ENCODE measurements at places on chromosomes 7 and 10. TPM values are rescaled to one million over a fixed set of nuclear protein-coding genes. Genes with fewer than 3 reads are reported as not detected.
A peak's percentile ranks its signal among the peaks of the same experiment; 100 is the strongest.

- no peak for DNase-seq
- peaks cover 11% of the 10 kb centered on the region for H3K27me3 ChIP-seq
- H3K4me3 ChIP-seq, result no peak overlapping the region
Observed at GRCh38 chr7:36109013-36109627, 43.9 kb upstream of the EEPD1 start.

DNA sequence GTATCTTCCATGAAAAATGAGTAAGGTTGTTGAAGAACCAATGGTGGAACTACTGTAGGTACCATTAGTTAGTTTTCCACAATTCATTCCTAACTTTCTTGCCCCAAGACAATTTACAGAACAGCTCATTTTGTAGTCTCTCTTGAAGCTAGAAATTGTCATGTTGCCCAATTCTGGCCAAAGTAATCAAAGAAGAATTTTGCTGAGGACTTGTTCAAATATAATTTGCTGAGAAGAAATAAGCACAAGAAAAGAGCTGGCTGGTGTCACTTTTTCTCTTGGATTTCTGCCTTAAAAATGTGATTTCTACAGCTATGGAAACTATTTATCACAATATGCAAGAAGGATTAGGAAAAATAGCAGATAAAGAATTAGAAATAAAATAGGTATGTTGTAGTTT lies 199.2 kb upstream of the SEMA3A start:
- no peak for DNase-seq
- H3K4me3 ChIP-seq, result no peak overlapping the region
- no peak overlapping the region for H3K27ac ChIP-seq
- no peaks in the 10 kb centered on the region for H3K36me3 ChIP-seq
- peaks cover 2% of the 10 kb centered on the region for H3K4me1 ChIP-seq
- H3K27me3 ChIP-seq, result no peaks in the 10 kb centered on the region

- H3K27ac ChIP-seq, result no peak overlapping the region
- no peak for DNase-seq
- peaks cover 12% of the 10 kb centered on the region for H3K27me3 ChIP-seq
- H3K4me3 ChIP-seq, result no peak overlapping the region
- peaks cover 6% of the 10 kb centered on the region for H3K4me1 ChIP-seq
Observed at GRCh38 chr7:154917808-154918160, 85.1 kb downstream of the PAXIP1 start.

DNA sequence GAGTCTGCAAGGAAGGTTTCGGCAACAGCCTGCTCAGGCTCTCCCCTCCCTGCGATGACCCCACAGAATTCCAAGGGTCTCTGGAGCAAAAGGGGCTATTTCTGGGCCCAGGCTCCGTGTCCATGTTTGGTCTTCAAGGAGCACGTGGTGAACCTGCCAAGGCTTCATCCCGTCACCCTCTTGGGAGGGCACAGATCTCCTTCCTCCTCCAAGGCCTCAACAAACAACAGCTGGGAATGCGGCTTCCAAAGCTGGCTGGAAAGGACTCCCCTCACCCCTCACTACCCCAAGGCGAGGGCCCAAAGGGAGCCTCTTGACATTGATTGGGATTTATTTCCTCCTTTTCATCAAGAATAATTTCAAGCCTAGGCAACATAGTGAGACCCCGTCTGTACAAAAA lies 14.0 kb upstream of the KPNA7 start:
- no peaks in the 10 kb centered on the region for H3K27me3 ChIP-seq
- DNase-seq, result no peak
- no peak overlapping the region for H3K27ac ChIP-seq
- no peak overlapping the region for H3K4me3 ChIP-seq
- H3K36me3 ChIP-seq, result no peaks in the 10 kb centered on the region
- H3K4me1 ChIP-seq, result peaks cover 10% of the 10 kb centered on the region

DNA sequence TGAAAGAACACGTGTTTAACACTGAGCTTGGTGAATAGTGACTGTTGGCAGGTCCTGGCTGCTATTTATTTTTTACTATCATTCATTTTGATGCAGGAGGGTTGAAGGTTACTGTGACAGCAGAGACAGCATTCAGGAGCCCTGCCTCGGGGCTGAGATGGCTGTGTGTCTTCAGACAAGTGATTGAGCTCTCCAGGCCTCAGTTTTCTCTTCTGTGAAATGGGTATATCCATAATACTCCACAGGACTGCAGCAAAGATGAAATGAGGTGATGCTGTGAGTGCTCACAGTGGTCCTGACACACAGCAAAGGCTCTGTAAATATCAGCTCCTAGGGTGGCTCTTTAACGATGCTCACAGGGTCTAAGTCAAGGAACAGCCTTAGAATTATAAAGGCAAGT lies 295.2 kb downstream of the GFRA1 start:
- H3K4me1 ChIP-seq, result no peaks in the 10 kb centered on the region
- no peaks in the 10 kb centered on the region for H3K36me3 ChIP-seq
- H3K4me3 ChIP-seq, result no peak overlapping the region
- no peak overlapping the region for H3K27ac ChIP-seq
- DNase-seq, result no peak

DNA sequence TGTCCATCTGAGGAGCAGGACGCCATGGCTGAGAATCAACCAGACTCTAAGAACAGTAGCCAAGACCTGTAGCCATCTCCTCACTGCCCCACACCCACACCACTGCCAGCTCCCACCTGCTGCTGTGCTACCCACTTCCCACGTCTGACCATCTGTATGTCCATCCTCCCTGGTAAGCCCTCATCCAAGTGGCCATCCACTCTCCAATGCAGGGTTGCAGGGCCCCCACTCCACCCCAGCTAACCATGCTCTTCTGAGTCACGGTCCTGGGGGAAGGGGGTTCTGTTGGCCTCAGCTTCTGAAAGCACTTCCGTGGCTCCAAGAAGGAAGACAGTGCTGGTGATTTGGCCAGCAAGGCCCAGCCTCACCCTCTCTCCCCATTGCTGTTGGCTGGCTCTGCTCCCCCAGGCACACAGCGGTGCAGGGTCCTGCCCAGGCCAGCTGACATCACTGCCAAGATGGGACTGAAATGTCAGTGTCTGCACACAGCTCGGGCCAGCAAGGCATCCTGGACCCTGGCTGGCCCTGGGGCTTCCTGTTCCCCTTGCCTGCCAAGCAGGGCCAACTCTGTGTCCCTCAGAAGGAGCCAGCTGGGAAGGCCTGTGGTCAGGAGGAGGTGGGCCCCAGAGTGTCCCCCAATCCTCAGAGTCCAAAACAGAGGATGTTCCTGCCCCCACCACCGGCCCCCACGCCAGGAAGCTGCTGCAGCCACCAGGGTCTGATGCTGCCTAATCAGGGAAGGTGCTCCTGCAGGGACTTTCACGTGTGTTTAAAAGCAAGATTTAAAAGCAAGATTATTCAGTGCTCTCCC lies 17.5 kb downstream of the RASGEF1A start:
- H3K36me3 ChIP-seq, result no peaks in the 10 kb centered on the region
- peaks cover 19% of the 10 kb centered on the region for H3K27me3 ChIP-seq
- no peaks in the 10 kb centered on the region for H3K4me1 ChIP-seq
- H3K27ac ChIP-seq, result no peak overlapping the region
- no peak overlapping the region for H3K4me3 ChIP-seq
- no peak for DNase-seq

DNA sequence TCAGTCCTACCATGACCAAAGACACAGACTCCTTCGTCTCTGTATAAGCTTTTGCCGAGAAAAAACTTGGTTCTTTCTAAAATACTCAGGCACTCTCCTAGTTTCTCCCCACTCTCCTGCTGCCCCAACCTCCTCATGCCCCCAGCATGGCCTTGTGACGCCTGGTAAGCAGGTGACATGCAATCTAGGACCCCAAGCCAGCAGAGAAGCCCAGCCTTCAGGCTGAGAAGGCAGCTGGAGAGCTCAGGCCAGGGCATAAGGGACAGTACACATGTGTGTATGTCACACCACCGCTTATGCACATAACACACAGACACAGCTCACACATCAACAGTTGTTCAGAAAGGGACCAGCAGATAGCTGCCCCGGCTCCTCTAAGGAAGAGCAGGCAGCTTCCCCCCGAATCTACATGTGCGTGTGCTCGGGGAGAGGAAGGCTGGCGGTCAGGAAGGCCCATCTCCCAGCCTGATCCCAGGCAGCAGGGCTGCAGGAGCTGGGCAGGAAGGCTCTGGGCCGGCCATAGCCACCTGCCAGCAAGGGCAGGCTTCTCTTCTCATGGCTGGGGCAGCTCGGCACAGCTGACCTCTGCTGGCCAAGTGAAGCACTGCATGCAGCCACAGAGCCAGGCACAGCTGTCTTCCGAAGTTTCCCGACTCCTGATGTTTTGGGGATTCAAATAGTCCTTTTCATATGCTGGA lies 8.5 kb downstream of the DDX56 start:
- peaks cover 9% of the 10 kb centered on the region for H3K4me1 ChIP-seq
- peak overlapping the region; percentile 71 for H3K27ac ChIP-seq
- H3K36me3 ChIP-seq, result peaks cover 21% of the 10 kb centered on the region

Gene GCK
- total RNA-seq, result 0.23 TPM

Gene SEMA3D
- total RNA-seq, result not detected

Gene FKBP6
- not detected for total RNA-seq

Gene GATA3
- 49.1 TPM for total RNA-seq

Gene UCMA
- not detected for total RNA-seq
